ENCODE measurements at places on chromosomes 6 and 20.

DNA sequence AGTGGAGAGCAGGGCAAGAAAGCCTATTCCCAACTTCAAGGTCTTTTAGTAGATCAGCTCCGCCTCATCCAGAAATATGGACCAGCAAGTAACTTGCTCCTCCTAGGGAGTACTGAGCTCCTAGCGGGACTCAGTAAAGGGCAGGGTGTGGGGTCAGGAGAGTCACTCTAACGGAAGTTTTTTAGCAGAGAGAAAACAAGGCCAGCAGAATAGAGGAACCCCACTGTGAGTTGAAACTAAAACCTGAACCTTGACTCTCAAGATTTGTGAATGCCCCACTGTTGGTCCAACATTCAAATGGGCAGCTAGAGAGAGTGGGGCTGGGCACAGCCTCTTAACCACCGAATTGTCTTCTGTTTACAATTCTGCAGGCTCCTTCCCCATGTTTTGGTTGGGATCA is 244.8 kb downstream of the FARS2 start:
- DNase-seq, result no peak

DNA sequence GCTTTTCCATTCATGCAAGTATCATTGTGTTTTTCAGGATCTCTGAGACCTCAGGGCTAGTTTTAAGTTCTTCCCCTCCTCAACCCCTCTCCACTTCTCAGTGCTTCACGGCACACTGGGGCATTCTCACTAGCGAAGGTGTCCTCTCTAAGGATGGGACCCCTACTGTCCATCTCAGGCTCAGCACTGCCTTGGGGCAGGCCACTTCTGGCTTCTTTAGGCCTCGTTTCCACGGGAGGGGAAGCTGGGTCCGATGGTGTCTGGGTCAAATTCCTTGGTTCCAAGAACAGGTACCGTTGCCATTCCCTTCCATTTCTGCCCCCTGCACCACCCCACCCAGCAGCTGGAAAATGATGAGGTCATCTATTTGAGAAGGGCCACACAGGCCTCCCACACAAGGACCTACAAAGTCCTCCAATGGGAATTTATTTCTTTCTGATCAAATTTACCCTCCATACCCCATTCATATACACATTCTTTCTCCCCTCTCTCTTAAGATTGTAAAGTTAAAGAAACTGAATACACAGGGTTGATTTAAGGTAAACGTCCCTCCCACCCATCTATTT is 17.2 kb downstream of the GNAS start:
- DNase-seq, result no peak

DNA sequence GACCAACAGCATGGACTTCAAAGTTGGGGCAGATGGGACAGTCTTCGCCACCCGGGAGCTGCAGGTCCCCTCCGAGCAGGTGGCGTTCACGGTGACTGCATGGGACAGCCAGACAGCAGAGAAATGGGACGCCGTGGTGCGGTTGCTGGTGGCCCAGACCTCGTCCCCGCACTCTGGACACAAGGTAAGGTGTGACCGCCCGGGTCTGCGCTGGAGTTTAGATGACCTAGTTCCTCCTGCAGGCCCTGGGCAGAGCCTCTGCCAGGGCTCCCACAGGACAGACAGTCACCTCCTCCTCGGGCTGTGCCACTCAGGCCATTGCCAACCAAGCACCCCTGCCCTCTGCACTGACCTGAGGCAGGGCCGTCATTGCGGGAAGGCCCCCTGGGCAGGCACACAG is 322.1 kb downstream of the TAF4 start:
- DNase-seq, result no peak

DNA sequence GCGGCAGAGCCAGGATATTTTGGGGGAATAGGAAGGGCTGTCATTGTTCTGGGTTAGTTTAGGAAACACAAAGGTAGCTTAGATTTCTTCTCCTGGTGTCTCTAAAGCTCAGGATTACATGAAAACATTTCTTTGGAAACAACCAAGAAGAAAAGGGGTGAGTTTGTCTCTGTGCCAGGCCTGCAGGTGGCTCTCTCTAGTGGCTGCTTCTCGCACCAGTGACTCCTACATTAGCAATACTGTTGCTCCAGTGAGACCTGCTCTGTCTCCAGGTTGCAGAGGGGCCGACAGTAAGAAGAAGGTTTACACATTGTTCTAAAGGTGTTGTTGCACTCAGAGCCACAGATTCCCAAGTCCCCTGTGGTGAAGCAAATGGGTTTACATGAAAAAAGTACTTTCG is 104.6 kb upstream of the GLP1R start:
- no peak for DNase-seq

GRCh38 chr6:53264915-53265607 is 83.7 kb downstream of the ELOVL5 start:
- DNase-seq, result no peak

DNA sequence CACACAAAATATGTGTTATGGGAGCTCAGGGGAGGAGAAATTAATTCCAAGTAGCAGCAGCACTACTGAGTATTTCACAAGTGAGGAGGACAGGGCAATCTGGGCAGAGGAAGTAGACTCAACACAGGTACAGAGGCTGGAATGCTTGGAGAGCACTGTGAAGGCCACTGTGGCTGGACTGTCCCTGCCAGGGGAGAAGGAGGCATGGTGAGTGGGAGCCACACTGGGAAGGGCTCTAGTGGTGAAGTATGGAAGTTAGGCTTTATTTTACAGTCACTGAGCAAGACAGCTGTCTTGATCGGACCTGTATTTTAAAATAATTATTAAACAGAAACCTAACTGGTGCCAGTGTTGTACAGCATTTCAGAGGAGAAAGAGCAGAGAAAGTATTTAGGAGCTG is 28.8 kb downstream of the FAM229B start:
- no peak for DNase-seq

GRCh38 chr6:83974409-83975050 is 59.0 kb upstream of the MRAP2 start:
- no peak for DNase-seq

- no peak for DNase-seq
Measured at GRCh38 chr20:38779247-38780097, 26.0 kb upstream of the PPP1R16B start.
